ENCODE measurements at places on chromosomes 6 and 20.

DNA sequence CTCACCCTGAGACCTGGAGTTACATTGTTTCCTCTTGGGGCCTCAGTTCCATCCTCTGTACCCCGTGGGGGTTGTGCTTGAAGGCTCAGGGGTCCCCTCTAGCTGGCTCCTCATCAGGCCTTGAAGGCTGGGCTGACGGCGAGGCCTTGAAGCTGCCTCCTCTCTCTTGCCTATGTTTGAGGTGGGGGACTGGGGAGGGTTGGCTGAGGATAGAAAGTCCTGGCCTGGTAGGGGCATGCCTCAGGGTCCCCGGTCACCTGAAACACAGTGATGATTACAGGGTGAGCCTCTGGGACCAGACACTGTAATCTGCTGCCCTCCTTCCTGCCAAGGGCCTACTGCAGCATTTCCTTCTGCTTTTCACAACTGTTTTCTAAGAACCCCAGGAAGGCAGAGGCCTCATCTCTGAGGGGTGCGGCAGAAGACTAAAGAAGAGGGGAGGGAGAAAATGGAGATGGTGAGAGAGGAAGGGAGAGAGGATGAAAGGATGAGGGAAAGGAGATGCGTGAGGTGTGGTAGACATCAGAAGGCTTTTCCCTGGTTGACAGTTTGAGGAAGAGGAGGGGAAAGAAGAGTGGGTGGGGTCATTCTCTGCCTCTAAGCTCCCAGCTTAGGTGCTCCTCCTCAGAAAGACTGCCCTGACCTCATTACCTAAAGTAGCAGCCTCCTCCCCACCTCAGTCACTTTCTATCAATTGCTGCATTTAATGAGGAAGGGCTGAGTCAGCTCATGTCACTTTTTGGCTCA, 29.7 kb downstream of the VEGFA start:
- no peak for DNase-seq

GRCh38 chr6:56742122-56742791, 99.6 kb upstream of the DST start:
- no peak for DNase-seq

- no peak for DNase-seq
Observed at GRCh38 chr6:12813321-12813720, 96.8 kb downstream of the PHACTR1 start.

DNA sequence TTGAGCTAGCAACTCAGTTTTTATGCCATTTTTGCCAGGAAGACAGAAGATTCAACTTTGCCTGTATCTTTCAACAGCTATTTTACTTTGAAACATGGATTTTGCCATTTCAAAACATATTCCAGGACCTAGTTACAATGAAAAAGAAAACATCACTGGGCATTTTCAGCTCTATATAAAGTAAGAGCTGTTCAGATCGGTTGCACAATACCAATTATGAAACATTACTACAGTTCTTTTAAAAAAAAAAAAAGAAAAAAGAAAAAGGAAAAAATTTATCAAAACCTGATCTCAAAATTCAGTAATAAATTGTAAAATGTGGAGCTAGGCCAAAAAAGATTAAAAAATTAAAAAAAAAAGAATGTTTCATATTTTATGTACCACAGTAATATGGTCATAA, 15.6 kb downstream of the BCLAF1 start:
- no peak for DNase-seq

DNA sequence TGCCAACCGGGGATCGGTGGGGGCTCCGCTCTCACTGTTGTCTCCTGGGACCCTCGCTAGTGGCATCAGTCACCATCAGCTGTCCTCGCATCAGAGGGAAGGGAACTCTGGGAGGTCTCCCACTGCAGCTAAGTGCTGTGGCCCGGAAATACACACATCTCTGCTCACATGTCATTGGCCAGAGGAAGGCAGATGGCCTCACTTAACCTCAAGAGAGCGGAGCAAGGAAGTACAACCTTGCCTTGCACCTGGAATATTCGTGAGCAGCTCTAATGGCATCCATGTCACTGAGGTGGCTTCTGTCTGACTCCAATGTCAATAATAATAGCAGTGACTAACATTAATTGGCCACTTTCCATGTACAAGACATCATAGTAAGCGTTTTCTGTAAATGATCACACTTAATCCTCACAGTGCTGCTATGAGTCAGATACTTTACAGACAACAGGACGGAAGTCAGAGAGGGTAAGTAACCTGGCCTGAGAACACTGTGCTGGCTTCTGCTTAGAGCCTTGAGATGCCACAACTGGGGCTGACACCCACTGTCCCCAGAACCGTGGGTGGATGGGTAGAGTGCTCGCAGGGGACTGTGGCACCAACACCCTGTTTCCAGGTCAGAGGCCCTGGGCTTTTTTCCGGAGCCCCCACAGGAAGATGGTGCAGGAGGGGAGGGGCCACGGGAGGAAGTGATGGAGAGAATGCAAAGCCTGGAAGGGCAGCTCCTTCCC, 6.0 kb downstream of the LHFPL5 start:
- DNase-seq = no peak

- DNase-seq = no peak
Observed at GRCh38 chr20:50379991-50380696, 130.0 kb upstream of the PTPN1 start.

DNA sequence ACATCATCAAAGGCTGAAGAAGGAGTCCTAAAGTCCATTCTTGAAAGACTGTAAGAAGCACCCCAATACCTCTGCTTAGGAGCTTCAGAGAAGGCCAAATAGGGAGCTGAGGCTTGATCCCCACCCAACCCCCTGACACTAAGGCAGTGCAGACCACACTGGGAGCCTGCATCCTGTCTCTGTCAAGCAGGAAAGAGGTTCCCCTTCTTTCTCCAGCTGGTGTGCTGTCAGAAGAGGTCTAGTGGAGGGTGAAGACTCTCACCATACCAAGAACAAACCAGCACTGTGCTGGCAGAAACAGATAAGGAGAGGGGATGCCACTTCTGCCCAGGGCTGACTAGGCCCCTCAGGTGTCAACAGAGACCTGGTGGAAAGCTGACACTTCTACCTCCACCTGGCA, 19.9 kb downstream of the GZF1 start:
- no peak for DNase-seq

DNA sequence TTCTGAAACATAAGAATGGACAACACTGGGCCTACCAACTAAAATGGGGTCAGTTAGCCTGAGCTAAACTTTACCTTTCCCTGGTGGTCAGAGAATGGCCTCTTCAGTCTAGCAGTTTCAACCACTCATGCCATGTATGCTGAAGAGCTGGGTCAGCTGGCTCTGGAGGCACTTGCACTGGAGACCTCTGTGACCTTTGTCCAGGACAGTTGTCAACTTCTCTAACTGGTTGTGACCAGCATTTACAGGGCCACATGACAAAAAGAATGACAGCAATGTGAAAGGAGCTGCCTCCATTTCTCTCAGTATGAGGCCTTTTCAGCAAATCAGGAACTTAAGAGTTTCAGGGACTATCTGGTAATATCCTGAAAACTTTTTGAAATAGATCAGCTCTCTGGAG, 59.9 kb upstream of the TMEM30A start:
- no peak for DNase-seq

GRCh38 chr6:125834348-125834747, 43.6 kb downstream of the NCOA7 start:
- no peak for DNase-seq

DNA sequence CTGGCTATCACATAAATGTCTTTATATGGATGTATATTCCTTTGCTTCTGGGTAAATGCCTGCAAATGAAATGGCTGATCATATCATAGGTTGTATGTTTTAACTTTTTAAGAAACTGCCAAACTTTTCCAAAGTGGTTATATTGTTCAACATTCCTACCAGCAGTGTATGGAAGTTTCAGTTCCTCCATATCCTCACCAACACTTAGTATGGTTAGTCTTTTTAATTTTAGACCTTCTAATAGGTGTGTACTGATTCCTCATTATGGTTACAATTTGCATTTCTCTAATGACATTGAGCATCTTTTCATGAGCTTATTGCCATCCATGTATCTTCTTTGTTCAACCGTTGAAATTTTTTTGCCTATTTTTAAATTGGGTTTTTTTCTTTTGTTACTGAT, 155.4 kb downstream of the ZFAND3 start:
- DNase-seq = no peak

GRCh38 chr20:48605364-48606171, 222.2 kb downstream of the PREX1 start:
- no peak for DNase-seq

DNA sequence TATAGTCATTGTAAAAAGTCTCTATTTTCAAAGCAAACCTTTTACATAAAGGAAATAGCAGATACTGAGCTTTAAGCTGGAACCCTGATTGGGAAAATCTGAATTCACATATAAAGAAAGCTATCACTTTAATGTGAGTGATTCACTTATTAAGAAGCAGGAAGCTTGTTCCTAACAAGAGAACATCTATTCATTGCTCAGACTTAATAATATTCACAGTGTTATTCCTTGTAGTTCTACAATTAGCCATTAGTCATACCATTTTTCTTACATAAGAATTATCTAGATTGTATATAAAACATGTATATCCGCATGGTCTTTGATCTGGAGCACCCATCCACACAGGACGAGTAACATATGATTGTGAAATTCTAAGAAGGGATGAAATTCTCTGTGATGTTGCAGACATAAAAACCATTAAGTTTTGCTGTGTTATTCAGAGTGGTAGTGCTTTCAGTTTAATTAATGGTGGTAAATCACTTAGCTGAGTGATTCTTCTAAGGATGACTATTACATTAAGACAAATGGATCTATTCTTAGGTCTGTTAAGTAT, 71.1 kb upstream of the FOXQ1 start:
- no peak for DNase-seq

- DNase-seq = no peak
Observed at GRCh38 chr6:128925765-128926164, 42.8 kb downstream of the LAMA2 start.

- no peak for DNase-seq
Observed at GRCh38 chr6:137097526-137097925, 52.8 kb upstream of the IL20RA start.

GRCh38 chr6:7546896-7547295, 5.4 kb downstream of the DSP start:
- DNase-seq = no peak

DNA sequence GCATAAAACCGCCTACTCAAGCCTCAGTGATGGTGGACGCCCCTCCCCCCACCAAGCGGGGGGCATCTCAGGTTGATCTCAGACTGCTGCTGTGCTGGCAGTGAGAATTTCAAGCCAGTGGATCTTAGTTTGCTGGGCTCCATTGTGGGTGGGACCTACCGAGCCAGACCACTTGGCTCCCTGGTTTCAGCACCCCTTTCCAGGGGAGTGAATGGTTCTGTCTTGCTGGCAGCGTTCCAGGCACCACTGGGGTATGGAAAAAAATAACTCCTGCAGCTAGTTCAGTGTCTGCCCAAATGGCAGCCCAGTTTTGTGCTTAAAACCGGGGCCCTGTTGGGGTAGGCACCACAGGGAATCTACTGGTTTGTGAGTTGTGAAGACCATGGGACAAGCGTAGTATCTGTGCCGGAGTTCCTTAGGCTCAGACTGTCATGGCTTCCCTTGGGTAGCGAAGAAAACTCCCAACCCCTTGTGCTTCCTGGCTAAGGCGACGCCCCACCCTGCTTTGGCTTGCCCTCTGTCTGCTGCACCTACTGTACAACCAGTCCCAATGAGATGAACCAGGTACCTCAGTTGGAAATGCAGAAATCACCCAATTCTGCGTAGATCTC, 1334.5 kb upstream of the ADGRB3 start:
- DNase-seq = no peak

DNA sequence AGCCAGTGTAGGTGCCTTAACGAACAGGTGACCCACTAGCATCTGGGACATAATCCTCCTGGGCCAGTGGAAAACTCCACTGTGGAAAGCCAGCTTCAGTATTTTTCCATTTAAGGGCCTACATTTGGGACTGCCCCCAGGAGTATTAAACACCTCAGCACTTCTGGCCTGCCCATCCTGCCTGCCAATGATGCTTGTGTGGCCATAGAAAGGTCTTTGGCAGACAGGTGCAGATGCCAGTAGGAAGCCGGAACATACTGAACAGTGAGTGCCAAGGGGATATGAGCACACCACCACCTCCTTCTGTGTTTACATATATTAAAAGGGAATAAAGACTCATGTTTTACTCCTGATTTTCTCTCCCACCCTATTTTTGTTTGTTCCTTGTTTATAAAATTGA, 19.9 kb downstream of the MCM8 start:
- DNase-seq = no peak

DNA sequence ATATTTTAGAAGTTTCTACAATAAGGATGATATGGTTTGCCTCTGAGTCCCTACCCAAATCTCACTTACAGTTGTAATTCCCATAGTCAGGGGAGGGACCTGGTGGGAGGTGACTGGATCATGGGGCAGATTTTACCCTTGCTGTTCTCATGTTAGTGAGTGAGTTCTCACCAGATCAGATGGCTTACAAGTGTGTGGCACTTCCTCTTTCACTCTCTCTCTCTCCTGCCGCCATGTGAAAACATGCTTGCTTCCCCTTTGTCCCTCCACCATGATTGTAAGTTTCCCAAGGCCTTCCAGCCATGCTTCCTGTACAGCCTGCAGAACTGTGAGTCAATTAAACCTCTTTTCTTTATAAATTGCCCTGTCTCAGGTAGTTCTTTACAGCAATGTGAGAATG, 527.5 kb upstream of the ID4 start:
- DNase-seq = no peak

DNA sequence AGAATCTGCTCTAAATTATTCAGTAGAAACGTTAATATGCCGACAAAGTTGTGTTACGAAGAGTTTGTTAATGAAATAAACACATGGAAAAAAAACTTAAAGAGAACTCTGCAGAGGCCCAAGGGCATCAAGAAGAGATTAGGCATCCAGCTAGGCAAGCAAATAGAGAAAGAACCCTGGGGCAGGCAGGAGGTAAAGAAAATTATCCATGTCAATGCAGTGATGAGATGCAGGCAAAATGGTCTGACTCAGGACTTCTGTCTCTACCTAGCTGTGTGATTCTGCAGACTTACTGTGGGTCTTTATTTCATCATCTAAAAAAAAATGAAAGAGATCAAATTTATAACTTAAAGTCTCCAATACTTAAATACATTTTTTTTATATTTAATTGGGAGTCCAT, 448.0 kb downstream of the HAO1 start:
- DNase-seq = no peak

GRCh38 chr20:7696311-7696710, 243.9 kb downstream of the HAO1 start:
- no peak for DNase-seq

DNA sequence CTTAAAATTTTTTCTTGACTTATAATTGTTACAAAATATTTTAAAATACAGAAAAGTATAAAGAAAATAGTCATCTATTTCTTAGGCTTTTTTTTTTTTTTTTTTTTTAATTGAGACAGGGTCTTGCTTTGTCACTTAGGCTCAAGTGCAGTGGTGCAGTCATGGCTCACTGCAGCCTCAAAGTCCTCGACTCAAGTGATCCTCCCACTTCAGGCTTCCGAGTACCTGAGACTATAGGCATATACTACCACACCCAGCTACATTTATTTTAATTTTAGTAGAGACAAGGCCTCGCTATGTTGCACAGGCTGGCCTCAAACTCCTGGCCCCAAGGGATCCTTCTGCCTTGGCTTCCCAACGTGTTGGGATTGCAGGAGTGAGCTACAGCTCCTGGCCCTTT, 5.3 kb upstream of the ACAT2 start:
- DNase-seq = no peak

Data from right kidney (tissue), 9 donors.